Umbilical cord (tissue), 2 donors: ENCODE measurements at places on chromosomes 1 and 21.

DNA sequence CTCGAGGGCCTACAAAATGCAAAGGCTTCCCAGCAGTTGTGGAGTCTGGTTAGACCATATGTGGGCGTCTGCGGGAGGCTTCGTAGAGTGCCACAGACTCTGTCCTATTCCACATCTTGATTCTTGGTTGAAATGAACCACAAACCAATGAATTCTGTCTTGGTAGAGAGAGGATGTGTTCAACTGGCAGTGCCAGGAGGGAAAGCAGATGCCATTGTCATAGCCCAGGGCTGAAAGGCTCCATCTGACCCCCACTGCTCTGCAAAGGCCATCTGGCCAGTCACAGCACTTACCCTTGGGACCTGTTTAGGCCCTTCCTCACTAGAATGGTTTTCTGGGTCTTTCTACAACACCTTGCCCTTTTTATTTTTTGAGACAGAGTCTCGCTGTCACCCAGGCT lies 22.1 kb downstream of the ACOT11 start:
- DNase-seq = no peak

DNA sequence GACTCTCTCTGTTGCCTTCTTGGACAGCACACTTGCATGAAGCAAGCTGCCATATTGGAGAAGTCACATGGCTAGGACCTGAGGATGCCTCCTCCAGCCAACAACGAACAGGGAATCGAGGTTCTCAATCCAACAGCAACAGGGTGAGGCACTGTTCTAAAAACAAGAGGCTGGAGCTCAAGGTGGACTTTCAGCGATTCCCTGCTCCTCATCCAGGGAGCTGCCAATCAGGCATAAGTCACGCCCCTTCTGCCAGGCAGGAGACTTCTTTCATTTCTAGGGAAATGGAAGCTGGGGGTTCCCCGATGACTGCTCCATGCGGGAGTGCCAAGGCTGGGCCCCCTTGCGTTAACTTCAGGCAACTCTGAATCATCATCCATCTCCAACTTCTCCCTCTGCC lies 22.7 kb upstream of the IFNAR1 start:
- DNase-seq = no peak

DNA sequence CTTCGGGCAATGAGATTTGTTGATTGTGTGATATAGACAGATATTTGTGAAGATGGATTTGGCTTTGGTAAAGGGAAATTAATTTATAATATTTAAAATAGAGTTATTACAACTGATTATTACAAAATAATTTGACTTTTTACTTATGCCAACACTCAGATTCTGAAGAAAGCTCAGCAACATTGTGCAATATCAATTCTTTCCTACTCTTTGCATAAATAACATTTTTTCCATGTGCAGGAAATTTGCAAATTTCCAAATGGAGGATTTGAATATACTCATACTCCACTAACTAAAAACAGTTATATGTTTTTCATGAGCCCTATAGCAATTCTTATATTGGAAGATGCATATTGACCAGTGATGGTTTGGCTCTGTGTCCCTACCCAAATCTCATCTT lies 676.4 kb upstream of the ADAMTS5 start:
- DNase-seq = no peak

DNA sequence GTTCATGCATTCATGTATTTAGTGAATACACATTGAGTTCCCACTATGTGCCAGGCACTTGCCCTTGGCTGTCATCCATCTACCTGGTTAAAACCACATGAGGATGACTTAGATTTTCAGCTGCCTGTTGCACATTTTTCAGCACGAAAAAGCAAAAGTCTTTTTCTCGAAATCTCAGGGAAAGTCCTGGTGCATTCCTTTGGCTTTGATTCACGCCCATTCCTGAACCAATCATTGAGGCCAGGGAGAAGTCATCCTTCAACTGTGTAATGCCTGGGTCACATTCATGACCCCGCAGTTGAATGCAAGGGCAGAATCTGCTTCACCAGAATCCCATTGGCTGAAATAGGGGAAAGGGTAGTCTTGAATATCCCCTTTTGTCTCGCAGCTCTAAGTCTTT lies 84.4 kb downstream of the RNF220 start:
- no peak for DNase-seq
